ENCODE measurements at places on chromosomes 13 and 19.

DNA sequence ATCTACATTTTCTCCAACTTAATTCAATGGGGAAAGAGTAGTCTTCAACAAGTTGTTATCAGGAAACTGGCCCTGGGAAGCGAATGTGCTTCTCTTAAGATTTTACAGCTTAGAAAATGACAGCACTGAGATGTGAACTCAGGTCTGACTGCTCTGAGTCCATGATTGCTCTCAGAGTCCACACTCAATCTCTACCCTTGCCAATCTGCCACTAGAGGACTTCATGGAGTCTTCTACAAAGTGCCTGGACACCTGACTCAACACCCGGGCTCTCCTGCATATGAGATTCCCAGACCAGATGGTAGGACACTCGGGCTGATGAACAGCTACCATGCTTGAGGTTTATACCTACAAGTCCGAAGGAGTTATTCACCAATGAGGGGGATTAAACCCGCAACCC lies 74.8 kb downstream of the ABCC4 start:
- no peak for DNase-seq

- DNase-seq: no peak
Observed at GRCh38 chr19:37725181-37725580, 5.6 kb upstream of the ZNF607 start.

DNA sequence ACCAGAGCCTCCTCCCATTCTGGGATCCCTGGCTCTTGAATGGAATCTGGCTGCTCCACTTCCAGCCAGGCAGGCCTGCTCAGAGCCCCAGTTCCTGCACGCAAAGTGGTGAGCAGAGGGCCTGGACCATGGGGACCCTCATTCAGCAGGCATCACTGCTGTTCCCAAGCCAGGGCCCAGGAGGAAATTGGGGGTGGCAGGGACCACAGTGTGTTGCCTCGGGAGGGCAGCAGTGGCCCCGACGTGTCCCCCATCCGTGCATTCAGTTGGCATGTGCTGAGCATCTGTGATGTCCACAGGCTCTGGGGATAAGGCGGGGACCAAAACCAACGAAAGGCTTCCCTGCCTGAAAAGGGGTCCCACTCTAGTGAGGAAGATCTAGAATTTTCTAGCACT lies 11.2 kb downstream of the CCDC97 start:
- DNase-seq: no peak

- no peak for DNase-seq
Observed at GRCh38 chr19:44820648-44821609, 12.0 kb downstream of the BCAM start.

Data from CD8-positive, alpha-beta memory T cell (primary cell).